ENCODE measurements at places on chromosomes 7 and 10.

GRCh38 chr10:90738885-90739284 is 119.0 kb downstream of the HTR7 start:
- no peak for DNase-seq

DNA sequence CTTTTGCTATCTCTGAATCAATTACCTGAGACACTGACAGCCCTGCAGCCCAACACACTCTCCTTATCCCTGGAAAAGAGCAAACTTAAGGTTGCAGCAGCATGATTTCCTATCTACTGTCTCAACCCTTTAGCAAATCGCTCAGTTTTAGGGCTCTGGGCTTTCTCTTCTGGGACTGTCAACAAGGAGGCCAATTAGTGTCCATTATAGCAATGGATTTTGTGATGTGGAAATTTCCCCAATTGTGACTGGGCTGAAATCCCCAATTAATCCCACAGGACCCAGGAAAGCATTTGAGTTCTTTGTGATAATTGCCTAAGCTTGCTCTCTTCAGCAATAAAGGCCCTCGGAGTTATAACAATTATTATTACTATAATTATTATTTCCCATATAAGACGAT is 197.0 kb downstream of the ZNF438 start:
- no peak for DNase-seq

GRCh38 chr7:51351661-51352060 is 35.1 kb upstream of the COBL start:
- DNase-seq = no peak

GRCh38 chr7:123432601-123433000 is 101.8 kb downstream of the IQUB start:
- no peak for DNase-seq

GRCh38 chr7:155032978-155033377 is 30.1 kb upstream of the PAXIP1 start:
- DNase-seq = no peak

- DNase-seq = no peak
These were observed 89.8 kb upstream of the HDAC9 start for GRCh38 chr7:18405726-18406125.

DNA sequence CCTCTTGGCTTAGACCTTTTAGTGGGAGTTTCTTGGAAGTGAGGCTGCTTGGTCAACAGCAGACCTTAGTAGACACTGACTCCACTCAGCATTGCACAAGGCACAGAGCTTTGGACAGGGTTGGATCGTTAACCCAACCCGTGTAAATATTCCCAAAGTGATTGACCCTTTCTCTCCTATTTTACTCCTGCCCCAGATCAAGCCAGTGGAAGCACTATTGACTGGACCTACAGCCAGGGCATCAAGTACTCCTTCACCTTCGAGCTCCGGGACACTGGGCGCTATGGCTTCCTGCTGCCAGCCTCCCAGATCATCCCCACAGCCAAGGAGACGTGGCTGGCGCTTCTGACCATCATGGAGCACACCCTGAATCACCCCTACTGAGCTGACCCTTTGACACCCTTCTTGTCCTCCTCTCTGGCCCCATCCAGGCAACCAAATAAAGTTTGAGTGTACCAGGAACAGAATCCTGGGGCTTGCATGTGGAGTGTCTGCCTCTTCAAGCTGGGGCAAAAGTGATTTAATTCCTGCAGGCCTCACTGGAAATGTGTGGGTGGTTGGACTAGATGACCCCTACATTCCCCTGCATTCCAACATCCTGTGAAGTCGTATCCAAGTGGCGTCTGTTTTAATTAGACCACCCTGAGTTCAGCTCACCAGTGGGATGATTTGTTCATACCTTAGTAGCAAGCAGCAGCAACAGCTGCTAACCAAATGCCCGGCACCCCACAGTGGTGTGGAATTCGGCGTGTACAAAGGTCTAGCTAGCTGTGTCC is 7.5 kb downstream of the CPA1 start:
- DNase-seq = no peak

GRCh38 chr10:114308531-114309363 is 69.7 kb downstream of the VWA2 start:
- DNase-seq = no peak

DNA sequence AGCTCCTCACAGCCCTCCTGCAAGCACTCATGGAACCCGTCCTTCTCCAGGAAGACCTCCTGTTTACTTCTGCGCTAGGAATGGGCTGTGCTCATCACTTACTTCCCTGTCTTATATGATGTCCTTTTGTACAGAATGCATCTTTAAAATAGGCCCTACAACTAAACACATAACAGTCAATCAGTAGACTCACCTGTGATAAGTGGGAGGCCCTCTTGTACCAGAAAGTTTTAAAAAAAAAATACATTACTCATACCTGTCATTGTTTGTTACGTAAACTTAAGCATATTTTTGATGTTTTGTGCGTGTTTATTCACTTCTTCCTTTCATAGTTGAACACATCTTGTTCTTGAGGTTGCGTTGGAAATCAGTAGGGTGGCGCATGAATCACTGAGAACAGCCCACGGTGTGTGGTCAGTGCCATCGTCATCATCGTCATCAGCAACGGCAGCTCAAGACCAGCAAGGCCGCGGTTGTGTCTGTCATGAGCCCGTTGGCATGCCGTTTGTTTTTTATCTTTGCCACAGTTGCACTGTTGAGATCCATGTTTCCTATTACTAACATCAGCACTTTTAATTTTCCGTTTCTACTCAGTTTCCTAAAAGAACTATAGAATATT is 232.8 kb downstream of the MGMT start:
- DNase-seq = no peak

DNA sequence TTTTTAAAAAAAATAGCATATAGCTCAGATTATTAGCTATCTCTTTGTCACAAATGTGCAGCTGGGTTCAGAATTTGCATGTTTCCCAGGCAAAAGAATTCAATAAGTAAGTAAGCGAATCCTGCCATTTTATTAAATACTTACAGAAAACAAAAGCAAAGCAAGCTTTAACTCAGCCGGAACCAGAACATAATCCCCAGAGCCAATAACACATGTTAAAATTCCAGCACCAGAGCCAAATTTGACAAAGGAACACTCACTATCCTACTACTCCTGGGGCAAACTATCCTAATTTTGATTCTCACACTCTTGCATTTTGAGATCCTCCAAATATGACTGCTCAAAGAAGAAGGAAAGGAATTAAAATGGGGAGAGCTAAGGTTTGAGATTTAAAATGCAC is 32.6 kb downstream of the LRRTM3 start:
- DNase-seq = no peak

- DNase-seq = no peak
These were observed 68.6 kb downstream of the FRMPD2 start for GRCh38 chr10:48205918-48206317.

- no peak for DNase-seq
These were observed 124.8 kb downstream of the CNNM2 start for GRCh38 chr10:103042908-103043307.

GRCh38 chr10:103080891-103081581 is 112.0 kb downstream of the NT5C2 start:
- no peak for DNase-seq

DNA sequence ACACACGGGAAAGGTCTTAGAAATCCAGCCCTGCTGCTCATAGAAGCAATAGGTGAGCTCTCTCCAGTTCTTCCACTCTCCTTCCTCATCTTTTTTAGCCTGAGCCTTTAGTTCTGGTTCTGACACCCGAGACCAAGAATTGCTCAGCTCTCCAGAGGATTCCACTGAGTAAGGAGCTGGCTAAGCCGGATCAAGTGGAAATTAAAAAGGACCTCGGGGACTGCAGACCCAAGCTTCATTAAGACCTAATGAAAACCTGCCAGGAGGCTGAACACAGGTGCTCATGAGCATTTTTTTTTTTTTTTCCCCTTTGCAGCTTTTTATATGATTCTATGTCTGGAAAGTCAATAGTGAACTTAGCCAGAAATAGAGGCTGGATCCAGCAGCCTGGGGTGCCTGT is 1176.0 kb upstream of the AUTS2 start:
- DNase-seq = no peak

DNA sequence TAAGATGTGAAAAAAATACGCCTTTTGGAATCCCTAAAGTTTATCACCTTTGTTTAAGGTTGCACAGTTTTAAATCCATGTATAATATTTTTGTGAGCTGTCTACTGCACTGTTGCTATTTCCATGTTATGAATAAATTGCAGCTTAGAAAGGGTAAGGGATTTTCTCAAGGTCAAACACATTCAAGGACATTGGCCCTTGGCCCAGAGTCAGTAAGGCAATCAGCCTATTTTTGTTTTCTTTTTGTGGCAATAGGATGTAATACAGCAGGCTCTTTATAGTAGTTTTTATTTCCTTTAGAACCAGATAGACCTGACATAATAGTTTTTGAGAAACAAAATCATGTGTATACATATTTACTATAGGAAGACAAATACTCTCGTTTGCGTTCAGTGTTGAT is 219.8 kb downstream of the ACTR3B start:
- DNase-seq = no peak

DNA sequence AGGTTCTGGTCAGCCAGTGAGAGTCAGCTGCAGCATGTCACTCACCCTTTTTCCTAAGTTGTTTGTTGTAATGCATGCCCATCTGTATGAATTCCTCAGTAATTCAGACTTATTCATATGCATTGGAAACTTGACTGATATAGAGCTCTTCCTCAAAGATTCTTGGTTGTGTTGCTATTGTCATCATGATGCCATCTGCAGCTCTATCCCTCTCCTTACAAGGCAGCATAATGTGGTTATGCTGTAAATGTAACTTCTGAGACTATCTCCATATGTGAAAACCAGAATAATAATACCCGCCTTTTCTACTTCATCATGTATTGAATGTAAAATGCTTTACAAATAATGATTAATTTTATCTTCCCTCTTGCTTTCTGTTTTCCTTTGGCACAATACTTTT is 252.6 kb upstream of the MTPN start:
- DNase-seq = no peak

DNA sequence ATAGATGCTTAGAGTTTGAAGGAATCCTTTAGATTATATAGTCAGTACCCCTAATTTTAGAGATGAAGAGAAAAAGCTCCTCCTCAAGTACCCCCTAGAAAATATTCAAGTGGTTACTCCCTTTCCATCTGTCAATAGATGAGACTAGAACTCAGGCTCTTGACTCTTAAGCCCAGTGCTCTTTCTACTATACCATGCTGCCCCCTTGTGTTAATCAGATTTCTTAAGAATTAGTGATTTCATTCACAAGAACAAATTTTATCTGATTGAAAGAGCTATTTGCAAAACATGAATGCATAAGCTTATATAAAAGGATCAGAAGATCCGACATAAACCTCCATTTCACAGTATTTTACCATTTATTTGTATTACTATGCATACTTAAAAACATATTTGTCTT is 179.3 kb downstream of the TFEC start:
- no peak for DNase-seq

DNA sequence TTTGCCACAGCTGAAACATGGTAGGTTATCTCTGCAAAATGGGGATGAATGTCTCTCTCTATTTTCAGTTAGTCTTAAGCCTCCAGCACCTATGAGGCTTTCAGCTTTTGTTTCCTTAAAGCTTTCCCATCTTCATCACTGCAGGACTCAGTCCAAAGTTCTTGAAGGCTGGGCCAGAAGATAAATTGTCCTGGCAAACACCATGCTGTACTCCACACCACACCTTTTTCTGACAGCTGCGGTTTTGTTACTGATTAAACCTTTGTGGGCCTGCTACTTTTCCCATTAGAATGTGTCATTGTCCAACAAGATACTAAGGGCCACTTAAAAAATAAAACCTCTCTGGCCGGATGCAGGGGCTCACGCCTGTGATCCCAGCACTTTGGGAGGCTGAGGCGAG is 87.2 kb upstream of the A1CF start:
- no peak for DNase-seq

GRCh38 chr7:42161719-42162118 is 75.3 kb downstream of the GLI3 start:
- DNase-seq = no peak

GRCh38 chr10:110364531-110364937 is 59.8 kb upstream of the SMNDC1 start:
- DNase-seq = no peak

GRCh38 chr10:18687706-18688105 is 28.5 kb downstream of the ARL5B start:
- no peak for DNase-seq

DNA sequence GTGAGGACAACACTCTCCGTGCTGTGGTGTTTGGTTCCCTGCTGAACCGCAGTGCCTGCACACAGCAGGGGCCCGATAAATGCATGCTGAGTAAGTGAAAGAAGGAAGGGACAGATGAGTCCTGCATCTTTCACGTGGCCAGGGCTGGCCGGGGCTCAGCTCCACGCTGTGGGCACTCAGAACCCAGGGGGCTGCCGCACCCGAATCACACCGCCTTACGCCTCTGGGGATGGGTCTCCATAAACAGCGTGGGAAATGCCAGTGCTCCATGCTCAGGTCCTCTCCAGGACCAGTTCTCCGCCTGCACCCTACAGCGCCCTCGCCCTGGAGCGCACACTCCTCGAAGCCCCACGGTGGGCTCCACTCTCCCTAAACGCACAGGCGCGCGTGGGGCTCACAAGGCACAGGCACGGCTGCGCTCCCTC is 38.1 kb downstream of the RASGEF1A start:
- no peak for DNase-seq

DNA sequence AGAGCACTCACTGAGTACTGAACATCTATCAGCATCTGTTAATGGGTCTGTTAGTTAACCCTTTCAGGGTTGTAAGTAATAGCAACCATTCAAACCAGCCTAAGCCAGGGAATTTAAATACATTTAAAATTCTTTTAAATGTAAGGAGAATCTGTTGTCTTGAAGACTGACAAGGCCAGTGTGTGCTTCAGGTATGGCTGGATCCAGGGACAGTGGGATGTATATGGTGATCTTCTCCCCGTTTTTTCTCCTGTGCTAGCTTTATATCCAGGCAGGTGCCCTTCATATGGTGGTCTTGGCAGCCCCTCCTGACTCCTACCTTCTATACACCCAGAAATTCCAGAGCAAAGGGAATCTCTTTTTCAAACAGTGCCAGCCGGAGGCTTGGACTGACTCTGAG is 46.6 kb upstream of the DAGLB start:
- no peak for DNase-seq

DNA sequence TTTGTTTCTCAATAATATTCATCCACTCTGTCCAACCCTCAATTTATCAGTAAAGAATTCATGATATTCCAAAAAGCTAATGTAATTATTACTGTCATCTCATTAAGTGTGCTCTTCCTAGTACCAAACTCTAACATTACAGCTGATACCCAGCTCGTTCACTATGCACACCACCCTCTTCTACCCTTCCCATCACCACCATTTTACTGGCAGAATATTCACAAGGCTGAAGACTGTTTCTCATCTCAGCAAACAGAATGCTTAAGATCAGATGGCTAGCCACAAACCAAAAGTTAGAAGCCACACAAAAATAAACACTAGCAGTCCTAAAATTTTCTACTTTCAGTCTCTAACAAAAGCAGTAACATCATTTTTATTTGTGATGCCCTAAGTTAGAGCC is 121.5 kb downstream of the SRPK2 start:
- no peak for DNase-seq

All from thoracic aorta (tissue), 2 donors.